ENCODE measurements at places on chromosomes 5 and 9.

- no peak for DNase-seq
Measured at GRCh38 chr9:25261445-25261844, 416.8 kb downstream of the TUSC1 start.

- DNase-seq, result no peak
Measured at GRCh38 chr9:88775559-88775958, 215.7 kb upstream of the S1PR3 start.

DNA sequence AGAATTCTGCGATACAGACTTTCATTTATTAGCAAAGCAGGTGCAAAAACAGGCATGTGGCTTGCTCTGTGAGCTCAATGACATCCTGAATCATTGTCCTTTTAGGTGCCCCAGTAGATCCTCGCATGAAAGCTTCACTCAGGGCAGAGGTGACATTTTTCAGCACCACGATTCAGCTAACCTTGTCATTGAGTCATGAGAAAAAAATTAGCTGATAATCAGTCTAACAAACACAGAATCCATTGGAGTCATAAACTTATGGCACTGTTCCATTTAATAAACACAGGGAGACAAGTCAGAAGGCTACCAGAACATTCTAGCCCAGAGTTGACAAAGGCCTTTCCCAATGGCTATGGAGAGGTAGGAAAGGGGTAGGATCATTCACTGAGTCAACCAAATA lies 104.8 kb upstream of the RAD23B start:
- no peak for DNase-seq

- no peak for DNase-seq
Measured at GRCh38 chr5:171031977-171032376, 170.2 kb downstream of the RANBP17 start.

GRCh38 chr9:34715639-34716215 lies 5.8 kb upstream of the CCL21 start:
- no peak for DNase-seq

GRCh38 chr9:99385814-99386279 lies 163.8 kb downstream of the SEC61B start:
- no peak for DNase-seq

DNA sequence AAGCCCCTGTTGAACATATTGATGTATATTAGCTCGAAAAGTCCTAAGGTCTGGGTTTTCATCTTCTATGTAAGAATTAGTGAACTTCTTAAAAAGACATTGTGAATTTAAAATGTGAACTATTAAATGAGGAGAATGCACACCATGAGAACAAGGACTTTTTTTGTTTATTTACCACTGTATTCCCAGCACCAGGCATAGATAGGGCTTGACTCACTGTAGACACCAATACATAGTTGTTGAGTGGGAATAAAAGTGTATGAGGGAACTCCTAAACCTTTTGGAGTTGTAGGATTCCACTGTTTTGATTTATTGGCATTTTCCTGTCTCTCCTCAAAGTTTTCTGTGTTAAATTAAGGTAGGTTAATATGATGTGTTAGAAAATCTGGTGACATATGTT lies 40.3 kb downstream of the NNT start:
- no peak for DNase-seq

DNA sequence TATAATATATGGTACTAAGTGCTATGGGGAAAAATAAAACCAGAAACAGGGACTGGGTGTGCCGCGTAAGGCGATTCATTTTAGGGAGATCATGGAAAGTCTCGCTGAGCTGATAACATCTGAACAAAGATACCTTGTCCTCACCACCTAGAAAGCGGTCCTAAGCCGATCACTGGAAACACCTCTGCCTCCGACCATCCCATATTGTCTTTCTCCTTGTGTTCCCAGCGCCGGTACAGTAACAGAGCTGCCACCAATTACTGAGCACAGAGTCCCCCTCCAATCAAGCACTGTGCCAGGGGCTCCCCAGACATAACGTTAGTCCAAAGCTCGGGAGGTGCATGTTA lies 704 bp downstream of the CCDC112 start:
- DNase-seq, result no peak

- DNase-seq, result no peak
Measured at GRCh38 chr5:64789457-64789856, 20.7 kb downstream of the CWC27 start.

- no peak for DNase-seq
Measured at GRCh38 chr5:121503111-121503840, 348.4 kb upstream of the FTMT start.

- no peak for DNase-seq
Measured at GRCh38 chr5:154858972-154859871, 795 bp downstream of the CNOT8 start.

DNA sequence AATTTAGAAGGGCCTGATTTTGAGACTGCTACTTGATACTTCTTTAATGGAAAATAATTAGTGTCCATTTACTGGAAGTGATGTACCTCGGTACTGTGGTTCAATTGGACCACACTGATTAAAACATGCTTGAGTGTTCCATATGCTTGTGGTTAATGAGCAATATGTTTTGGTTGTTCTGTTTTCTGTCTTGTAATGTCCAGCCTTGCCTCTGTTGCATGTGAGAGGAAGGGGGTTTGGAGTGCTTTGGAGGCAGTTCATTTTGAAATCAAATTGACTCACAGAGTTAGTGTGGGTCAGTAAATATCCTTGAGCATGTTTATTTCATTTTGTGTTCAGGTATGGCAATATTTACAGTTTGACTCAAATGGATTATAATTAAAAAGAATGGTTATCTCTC lies 334.4 kb downstream of the ARHGEF28 start:
- DNase-seq, result no peak

DNA sequence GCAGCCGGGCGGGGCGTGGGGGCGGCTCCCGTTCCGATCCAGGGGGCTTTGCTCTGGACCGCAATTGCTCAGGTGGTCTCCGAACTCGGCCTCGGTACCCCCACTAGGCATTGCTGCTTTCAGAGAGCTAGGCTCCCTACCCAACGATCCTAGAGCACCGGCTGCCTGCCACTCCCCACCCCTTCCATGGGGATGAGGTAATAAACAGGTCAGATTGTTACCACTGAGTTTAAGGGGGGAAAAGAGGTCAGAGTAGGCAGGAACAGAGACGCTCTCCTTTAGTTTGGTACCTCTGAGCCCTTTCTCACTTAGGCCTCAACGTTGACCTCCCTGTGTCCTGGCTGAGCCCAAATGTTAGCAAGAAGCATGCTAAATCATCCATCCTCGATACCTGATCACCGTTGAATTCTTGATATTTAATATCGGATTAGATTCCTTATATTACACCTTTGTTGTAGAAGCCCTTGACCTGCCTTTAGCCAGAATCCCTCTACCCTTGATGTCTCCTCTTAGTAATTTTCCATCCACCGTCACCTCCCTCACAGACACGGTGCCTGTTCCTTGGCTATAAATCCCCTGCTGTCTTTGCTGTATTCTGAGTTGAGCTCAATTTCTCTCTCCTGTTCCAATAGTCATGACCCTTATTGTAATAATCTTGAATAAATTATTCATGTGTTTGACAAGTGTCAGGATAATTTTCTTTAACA lies 588 bp upstream of the PLPP1 start:
- DNase-seq, result no peak

GRCh38 chr9:98304381-98304780 lies 48.9 kb upstream of the TBC1D2 start:
- DNase-seq, result no peak

DNA sequence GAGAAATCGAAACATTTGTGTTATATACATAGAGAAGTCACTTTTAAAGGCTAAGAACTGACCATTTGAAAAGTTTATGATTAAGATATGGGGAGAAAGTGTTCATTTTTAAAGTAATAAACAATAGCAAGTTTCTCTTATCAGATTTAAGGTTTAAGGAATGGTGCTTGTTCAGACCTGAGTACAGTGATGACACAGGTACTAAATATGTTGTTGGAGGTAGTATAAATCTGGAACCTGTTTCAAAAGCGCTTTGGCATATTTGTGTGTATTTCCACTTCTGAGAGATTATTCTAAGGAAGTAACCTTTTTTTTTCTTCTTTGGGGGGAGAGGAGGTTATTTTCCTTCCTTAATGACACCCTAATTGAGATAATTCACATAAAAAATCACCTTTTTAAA lies 18.4 kb downstream of the CDC42SE2 start:
- no peak for DNase-seq

GRCh38 chr5:157455057-157455456 lies 5.0 kb upstream of the NIPAL4 start:
- no peak for DNase-seq

- DNase-seq, result no peak
Measured at GRCh38 chr5:149871471-149871870, 73.1 kb downstream of the PDE6A start.

GRCh38 chr5:31931874-31932273 lies 242.2 kb downstream of the GOLPH3 start:
- no peak for DNase-seq

DNA sequence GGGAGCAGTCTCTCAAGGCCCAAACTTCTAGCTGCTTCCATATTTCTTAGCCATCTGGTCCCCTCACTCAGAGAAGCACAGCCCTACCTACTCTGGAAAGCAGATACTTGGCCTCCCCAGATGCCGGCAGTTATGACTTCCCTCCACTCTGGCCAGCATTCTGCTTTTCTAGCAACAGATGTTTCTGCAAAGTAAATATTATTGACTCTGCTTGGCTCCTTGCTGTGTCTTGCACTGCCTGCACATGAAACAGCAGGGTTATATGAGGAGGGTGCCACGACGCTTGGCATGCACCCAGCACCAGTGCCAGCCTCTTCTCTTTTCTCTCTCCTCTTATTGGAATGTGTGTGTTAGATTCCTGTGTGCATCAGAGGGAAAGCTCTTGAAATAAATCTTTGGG lies 99.7 kb downstream of the ARHGAP26 start:
- DNase-seq, result no peak

DNA sequence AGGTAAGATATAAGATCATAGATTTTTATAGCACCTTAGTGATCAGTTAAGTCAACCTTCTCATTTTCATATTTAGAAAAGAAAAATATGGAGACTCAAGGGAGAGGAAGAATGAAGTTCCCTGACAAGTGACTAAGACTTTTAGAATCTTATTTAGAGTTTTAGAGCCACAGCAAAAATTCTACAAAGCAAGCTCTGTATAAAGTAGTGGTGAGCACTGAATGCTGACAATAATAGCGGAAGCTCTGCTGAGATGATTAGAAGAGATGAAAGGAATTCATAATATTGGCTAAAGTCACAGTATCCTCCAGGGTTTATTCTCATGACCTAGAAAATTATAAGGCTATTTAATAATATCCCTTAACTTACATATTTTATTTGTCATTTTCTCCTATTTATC lies 316.0 kb downstream of the PDE4D start:
- no peak for DNase-seq

GRCh38 chr5:123097871-123098735 lies 9.1 kb downstream of the PRDM6 start:
- no peak for DNase-seq

All from GM20000 (cell line).